ENCODE measurements at places on chromosomes 3 and 15.
A peak's percentile ranks its signal among the peaks of the same experiment; 100 is the strongest.

DNA sequence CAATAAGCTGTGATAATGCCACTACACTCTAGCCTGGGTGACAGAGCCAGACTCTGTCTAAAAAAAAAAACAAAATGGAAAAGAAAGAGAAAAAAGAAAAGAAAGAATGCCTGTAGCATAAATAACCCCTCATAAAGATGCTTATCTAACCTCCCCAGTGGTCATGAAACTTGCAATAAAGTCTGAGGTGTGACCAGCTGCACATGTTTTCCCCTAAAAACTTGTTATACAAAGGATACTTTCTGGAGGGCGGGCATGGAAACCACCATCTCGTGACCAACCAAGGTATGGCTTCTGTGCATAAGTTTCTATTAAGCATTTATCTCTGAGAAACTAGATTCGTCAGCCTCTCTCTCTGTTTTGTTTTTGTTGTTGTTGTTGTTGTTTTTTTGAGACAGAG, 21.8 kb downstream of the CCDC32 start:
- DNase-seq, result no peak

GRCh38 chr15:99645951-99646350, 80.2 kb downstream of the MEF2A start:
- no peak for DNase-seq

DNA sequence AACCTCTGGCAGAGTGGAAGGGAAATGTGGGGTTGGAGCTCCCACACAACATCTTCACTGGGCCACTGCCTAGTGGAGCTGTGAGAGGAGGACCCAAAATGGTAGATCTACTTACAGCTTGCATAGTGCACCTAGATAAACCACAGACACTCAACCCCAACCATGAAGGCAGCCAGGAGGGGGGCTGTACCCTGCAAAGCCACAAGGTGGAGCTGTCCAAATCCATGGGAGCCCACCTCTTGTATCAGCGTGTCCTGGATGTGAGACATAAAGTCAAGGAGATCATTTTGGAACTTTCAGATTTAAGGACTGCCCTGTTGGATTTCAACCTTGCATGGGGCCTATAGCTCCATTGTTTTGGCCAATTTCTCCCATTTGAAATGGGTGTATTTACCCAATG, 20.9 kb downstream of the TP63 start:
- DNase-seq, result no peak

DNA sequence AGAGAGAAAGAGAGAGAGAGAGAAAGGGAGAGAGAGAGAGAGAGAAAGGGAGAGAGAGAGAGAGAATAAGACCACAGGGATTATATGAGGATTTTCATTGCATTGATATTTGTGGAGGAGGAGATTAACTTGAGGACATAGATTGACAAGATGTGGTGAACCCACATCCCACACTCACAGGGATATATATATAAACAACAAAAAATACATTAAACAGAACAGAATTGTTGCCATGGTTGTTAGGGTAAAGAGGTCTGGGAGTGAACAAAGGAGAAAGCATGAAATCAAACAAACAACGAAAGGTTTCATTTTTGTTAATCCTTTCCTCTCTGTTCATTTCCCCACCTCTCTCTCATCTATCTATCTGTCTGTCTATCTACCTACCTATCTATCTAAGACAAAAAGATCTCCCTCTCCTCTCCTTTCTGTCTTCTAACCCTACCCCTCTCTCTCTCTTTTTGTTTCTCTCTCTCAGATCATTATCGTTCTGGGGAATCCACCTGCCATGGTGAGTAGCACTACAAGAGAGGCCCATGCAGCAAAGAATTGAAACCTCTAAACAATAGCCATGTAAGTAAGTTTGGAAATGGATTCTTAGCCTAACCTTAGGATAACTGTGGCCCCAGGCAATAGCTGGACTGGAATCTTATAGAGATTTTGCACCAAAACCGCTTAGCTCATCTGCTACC, 280.9 kb downstream of the RAP2B start:
- DNase-seq, result no peak

GRCh38 chr3:110381992-110382391, 689.6 kb upstream of the NECTIN3 start:
- no peak for DNase-seq

GRCh38 chr3:178059836-178060235, 476.4 kb upstream of the KCNMB2 start:
- no peak for DNase-seq

- no peak for DNase-seq
These were observed 66.5 kb upstream of the ARRDC4 start for GRCh38 chr15:97893967-97894366.

DNA sequence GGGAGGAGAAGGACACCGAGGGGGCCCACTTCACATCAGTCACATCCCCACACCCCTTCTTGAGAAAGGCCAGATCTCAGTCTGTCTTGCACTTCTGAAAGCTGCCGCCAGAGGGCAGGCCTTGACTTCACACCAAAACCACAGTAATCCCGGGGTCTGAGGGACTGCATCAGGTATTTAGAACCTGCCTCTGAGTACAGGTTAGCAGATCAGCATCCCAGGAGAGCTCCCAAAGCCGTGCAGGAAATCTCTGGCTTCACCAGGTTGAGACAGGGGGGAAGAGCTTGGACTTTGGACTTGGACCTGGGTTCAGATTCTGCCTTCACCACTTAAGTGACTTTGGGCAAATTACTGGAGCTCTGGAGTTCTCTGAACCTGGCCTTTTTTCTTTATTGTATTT, 50.3 kb downstream of the LHFPL4 start:
- peak; percentile 21 for DNase-seq

GRCh38 chr15:33411596-33412540, 101.1 kb downstream of the RYR3 start:
- DNase-seq, result no peak

- DNase-seq, result no peak
These were observed 124.7 kb downstream of the NEDD4 start for GRCh38 chr15:55868707-55869106.

DNA sequence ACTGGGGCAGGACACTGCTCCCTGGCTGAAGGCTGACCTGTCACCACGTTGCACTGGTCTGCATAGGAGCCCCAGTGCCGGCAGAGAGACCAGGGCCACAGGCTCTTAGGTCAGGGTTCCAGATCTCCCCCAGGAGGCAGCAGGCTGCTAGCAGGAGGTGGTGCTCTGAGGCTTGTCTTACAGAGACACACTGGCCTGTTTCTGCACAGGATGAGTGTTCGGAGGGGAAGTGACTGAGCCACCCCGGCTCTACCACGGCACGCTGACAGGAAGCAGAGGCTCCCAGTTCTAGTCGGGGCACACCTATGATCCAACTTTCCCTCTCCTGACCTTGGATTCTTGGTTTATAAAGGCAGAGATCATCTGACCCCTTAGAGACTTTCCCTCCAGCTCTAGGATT, 8.6 kb downstream of the FBXL22 start:
- DNase-seq, result no peak

DNA sequence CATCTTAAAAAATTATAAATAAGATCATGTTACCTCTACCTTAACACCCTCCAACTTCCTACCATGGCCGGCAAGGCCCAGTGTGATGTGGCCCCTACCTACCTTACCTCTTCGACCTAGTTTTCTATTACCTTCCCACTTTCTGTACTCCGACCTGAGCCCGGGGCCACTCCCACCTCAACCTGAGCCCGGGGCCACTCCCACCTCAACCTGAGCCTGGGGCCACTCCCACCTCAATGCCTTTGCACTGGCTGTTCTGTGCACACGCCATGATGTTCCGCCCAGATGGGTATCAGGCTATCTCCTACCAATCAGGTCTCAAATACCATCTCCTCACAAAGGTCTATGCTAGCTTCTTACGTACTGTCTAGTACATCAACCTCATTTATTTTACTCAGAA, 66.8 kb upstream of the XXYLT1 start:
- no peak for DNase-seq

- DNase-seq, result peak; percentile 64
These were observed 22.1 kb upstream of the MGLL start for GRCh38 chr3:127844326-127844942.

GRCh38 chr15:90584841-90585240, 55.1 kb downstream of the CRTC3 start:
- no peak for DNase-seq

GRCh38 chr15:77998592-77998991, 78.9 kb downstream of the TBC1D2B start:
- no peak for DNase-seq

DNA sequence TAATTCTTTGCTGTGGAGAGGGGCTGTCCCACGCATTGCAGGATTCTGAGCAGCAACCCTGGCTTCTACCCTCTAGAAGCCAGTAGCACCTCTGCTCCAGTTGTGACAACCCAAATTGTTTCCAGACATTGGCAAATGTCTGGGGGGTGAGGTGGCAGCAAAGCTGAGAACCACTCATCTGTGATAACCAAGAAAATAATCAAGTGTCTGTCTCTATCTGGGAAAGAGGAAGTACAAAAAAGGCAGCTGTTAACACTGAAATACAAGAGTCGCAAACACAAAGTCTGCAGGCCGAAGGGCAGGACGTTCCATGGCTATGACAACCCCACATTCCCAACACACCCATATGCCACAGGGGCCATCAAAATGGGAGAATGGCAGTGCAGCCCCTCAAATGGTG, 42.2 kb upstream of the GNB5 start:
- no peak for DNase-seq

GRCh38 chr3:80785475-80785874, 976.0 kb downstream of the GBE1 start:
- DNase-seq, result no peak

- no peak for DNase-seq
These were observed 198.0 kb downstream of the THRB start for GRCh38 chr3:24296441-24297205.

DNA sequence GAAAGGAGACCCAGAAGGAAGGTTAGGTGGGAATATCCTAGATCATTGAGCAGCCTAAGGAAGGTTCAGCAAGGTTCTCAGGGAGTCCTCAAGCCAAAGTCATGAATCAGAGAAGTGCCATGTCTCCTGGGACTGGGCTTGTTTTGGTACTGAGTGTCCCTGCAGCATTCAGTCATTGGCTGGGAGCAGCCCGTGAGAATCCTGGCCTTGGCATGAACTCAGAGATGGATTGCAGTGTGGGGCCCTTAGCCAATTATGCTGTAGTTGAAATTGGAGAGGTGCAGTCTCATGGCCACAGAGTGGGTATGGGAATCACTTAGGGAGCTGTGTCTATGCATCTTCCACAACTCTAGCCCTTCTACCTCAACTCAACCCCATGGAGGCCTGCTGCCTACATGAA, 17.0 kb upstream of the PPM1L start:
- DNase-seq, result peak; percentile 53

DNA sequence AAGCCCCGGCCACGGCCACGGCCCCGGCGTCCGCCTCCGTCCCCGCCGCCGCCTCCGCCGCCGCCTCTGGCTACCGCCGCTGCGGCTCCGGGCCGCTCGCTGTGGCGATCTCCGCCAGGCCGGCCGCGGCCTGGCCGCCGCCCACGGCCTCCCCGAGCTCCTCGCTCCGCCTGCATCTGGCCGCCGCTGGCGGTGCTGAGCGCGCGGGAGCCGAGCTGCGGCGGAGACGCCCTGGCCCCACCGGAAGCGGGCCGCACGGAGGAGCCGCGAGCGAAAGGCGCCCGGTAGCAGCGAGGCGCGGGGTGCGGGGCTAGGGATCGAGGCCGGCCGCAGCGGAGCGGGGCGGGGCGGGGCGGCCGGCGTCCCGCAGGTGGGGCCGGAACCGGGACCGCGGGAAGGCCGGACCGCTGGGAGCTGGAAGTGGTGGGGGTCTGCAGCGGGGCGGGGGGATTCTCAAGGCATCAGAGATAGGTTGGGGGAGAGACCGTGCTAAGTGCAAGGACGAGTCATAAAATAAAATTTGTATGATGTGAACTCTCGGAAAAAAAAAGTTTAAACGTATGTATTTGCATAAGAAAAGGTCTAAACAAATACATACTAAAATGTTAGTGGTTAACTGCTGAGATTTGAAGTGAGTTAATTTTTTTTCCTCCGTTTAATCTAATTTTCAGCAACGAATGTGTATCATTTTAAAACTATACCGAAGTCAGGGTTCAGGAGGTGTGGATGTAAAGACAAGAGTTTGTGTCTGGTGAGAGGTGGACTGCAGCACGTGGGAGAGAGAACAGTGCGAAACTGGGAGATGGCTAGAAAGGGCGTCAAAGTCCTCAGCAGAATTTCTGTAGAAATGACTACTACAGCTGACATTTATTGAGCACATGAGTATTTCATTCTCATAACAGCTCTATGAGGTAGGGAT, at the start of gene AVEN:
Gene AVEN, minus strand, starts transcription at position 334 of the 919 bp plus-strand sequence. Its CDS starts 158 bp downstream, at position 176.
- no peak for DNase-seq

- DNase-seq, result no peak
These were observed 289.2 kb downstream of the CTNNB1 start for GRCh38 chr3:41488501-41488900.

DNA sequence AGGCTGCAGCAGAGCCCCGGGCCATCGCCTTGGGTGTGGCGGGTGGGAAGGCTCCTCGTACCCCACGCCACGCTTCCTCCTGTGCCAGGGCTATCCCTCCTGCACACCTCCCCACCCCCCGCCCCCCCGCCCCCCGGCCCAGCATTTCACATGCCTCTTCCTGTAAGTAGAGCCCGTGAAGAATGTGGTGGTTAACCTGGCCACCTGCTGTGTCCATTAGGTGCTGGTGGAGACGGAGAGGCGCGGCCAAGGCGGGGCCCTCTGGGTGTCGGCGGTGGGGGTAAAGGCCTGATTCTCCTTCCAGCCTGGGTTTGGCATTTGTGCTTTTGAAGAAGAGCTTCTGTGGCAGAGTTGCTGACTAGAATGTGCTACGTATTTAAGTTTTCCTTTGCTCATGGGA, 127.8 kb downstream of the CHDH start:
- DNase-seq, result no peak

DNA sequence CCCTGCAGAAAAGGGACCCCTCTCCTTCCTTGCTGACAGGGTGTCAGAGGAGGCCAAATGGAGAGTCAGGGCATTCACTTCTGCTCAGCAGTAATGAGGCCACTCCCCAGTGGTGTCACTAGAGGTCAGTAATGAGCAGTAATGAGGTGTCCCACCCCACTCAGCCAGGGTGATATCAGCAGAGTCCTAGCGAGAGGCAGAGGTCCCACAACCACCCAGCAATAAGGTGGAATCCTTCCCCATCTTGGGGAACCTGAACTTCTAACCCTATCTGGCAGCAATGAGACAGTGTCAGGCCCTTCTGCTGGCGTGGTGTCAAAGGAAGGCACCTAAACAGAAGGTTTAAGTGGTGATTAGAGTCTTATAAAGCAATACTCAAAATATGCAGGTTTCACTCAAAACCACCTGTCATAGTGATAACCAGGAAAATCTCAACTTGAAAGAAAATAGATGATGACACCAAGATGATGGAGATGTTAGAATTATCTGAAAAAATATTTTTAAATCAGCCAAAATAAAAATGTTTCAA, 12.9 kb downstream of the OCA2 start:
- DNase-seq, result no peak

- no peak for DNase-seq
These were observed 102.9 kb downstream of the FNDC3B start for GRCh38 chr3:172142051-172142863.

GRCh38 chr15:78243491-78243941, 9.2 kb upstream of the ACSBG1 start:
- DNase-seq, result no peak

DNA sequence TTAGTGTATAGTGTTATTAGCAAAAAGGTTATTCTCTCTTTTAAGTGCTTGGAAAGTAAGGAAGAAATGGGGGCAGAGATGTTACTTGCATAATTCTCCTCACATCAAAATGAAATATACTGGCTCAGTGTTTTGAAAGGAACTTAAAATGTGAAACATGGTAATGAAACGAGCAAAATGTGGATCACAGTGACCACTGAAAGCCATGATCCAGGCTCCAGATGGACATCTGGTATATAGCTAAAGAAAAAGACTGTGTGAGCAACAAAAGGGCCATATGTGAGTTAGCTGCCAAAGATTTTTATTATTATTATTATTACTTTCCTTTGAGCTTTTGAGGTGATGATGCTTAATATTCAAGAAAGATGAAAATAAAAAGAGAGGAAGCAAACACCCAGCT, 89.6 kb downstream of the GAP43 start:
- DNase-seq, result no peak

Data from DMS79 treated with DMSO at 0.1 percent for 48 hours (cell line).